ENCODE measurements at places on chromosomes 3 and 15.

DNA sequence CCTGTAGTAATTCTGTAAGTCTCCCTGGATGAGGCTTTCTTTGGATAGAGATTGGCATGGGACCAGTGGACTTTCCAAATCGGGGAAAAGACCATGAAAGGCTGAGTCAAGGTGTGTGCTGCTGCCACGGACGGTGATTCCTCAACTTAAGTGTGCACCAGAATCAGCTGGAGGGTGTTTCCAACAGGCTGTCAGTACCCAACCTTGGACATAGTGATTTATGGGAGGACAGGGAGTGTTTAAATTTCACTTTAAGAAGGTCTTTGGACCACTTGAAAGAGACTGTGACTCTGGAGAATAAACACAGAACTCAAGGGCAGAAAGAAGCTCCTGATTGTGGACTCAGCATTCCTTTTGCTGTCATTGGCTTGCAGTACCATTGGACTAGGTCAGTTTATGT is 20.4 kb upstream of the CHST2 start:
- DNase-seq, result no peak

DNA sequence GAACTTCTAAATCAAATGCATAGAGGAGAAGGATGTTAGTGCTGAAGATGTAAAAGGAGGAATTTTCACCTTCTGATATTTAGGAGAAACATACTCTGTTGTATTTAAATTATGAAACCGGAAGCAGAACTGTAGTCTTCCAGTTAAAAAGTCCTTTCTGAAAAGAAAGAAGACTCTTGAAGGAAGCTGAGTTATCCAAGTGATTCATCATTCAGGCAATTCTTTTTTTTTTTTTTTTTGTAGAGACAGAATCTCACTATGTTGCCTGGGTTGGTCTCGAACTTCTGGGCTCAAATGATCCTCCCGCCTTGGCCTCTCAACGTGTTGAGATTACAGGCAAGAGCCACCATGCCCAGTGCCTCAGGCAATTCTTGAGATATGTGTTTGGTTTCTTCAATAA is 424.8 kb upstream of the TPM1 start:
- DNase-seq, result no peak

- no peak for DNase-seq
Measured at GRCh38 chr3:129992781-129993180, 18.3 kb downstream of the TRH start.

- DNase-seq, result no peak
Measured at GRCh38 chr3:27669591-27669990, 52.5 kb downstream of the EOMES start.

GRCh38 chr15:29939404-29939803 is 117.1 kb upstream of the TJP1 start:
- peak; percentile 27 for DNase-seq

DNA sequence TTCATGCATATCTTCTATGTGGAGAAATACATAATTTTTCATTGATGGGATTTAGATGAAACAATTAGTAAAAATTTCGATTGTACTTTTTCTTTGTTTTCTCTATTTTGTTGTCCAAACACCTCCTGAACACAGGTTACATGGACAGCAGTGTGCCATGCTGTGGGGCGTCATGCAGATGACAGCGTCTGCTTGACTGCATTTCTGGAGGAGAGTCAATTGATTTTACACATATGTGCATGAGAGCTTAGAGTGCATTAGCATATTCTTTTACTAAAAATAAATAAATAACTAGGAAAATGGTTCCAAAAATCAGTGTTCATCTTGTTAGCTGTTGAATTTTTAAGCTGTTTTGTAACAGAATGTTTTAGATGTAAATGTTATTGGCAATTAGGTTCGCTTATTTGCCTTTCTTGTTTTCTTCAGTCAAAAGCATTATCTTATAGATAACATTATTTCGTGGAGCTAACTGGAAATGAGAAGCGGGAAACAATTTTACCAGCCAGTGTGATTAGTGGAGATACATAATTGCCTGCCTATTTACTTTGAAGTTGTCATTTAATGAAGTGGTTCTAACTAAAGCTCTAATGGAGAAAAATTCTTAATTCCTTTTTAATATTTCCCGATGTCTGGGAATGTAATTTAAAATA is 82.7 kb upstream of the VGLL3 start:
- DNase-seq, result no peak

GRCh38 chr3:143362115-143362991 is 242.8 kb downstream of the CHST2 start:
- DNase-seq, result no peak

GRCh38 chr3:9117220-9117619 is 132.2 kb downstream of the SRGAP3 start:
- no peak for DNase-seq

DNA sequence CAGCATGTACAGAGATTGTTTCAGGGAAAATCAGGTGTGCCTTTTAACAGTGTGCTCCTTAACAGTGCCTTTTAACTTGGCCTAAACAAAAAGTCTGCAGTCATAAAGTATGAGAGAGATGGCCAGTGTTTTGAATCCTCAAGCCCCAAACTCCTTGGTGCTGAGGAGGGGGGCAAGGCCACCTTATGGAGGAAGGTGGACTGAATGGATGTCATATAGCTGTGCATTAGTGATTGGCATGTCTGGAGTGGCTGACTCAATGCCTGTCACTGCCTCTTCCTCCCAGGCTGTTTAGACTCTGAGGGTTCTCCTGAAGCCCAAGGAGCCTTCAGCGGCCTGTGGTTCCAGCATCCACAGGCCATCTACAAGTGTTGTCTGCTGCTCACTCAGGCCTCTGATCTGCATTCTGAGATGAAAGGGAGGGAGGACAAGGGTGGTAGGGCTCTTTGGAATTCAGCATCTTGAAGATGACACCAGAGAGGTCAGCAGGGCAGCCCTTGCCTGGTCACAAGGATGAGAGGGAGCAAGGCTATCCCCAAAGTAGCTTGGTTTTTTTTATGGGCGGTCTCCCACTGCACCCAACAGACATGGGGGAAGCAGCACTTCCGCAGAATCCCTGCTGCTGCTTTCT is 1.5 kb downstream of the FOXL2NB start:
- DNase-seq, result no peak

- DNase-seq, result no peak
Measured at GRCh38 chr15:47903368-47903767, 186.1 kb downstream of the SEMA6D start.

DNA sequence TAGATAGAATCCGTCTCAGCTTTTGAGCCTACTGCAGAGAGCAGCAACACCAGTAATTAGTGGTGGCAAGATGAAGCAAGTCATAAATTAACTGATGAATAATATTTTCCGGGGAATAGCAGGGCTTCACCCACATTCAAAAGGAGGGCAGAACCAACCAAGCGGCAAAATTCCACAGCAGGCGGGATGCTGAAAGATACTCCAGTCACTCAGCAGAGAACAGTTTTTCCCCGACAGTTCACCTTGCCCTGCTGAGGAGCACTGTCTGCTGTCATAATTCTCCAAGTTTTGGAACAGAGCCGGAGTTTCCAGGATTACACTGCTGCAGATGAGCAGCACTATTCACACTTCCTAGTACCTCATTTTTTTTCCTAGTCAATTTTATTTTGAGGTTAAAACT is 274.7 kb downstream of the CD47 start:
- DNase-seq, result no peak

GRCh38 chr3:131079086-131079485 is 52.4 kb downstream of the NEK11 start:
- DNase-seq, result no peak

- DNase-seq, result peak; percentile 3
Measured at GRCh38 chr3:141021261-141021660, 29.9 kb upstream of the SPSB4 start.

- peak; percentile 28 for DNase-seq
Measured at GRCh38 chr3:130748981-130749380, 2.4 kb upstream of the PIK3R4 start.

GRCh38 chr3:125061170-125061569 is 5.4 kb upstream of the HEG1 start:
- DNase-seq, result peak; percentile 99

DNA sequence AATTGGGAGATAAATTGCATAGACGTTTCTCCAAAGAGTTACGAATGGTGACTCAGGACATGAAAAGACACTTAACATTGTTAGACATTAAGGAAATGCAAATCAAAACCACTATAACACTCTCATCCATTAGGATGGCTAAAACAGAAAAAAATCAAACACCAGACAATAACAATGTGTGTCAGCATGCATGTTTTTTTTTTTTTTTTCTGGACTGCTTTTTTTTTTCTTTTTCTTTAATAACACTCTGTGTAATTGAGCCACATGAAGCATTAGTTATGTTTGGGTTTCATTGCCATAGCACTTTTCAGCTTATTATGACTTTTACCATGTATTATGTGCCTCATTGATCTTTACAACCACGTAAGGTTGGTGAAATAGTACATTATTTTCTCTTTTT is 95.0 kb downstream of the NFKBIZ start:
- no peak for DNase-seq

- peak; percentile 87 for DNase-seq
Measured at GRCh38 chr3:55484801-55485791, 2.0 kb downstream of the WNT5A start.

- DNase-seq, result no peak
Measured at GRCh38 chr3:42367903-42368302, 42.5 kb downstream of the LYZL4 start.

DNA sequence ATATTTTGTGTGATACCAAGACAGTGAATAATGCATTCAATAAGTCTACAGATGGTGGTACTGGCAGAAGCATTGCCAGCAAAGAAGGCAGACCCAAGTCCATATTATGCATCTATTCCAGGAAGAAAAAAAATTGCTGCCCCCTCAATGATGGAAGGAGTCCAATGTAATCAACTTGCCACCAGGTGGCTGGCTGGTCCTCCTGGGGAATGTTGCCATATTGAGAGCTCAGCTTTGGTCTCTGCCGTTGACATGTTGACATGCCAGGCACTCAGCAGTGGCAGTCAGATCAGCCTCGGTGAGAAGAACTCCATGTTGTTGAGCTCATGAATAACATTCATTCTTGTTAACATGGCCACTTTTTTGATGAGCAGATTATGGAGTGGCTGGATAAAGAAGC is 298.5 kb downstream of the IGSF11 start:
- no peak for DNase-seq

- DNase-seq, result no peak
Measured at GRCh38 chr3:53754325-53754724, 91.9 kb downstream of the CHDH start.

- DNase-seq, result peak; percentile 71
Measured at GRCh38 chr3:111080413-111080812, 8.8 kb downstream of the NECTIN3 start.

GRCh38 chr3:63146154-63146553 is 132.0 kb upstream of the SYNPR start:
- DNase-seq, result no peak

- no peak for DNase-seq
Measured at GRCh38 chr3:105785803-105786202, 83.0 kb downstream of the CBLB start.

DNA sequence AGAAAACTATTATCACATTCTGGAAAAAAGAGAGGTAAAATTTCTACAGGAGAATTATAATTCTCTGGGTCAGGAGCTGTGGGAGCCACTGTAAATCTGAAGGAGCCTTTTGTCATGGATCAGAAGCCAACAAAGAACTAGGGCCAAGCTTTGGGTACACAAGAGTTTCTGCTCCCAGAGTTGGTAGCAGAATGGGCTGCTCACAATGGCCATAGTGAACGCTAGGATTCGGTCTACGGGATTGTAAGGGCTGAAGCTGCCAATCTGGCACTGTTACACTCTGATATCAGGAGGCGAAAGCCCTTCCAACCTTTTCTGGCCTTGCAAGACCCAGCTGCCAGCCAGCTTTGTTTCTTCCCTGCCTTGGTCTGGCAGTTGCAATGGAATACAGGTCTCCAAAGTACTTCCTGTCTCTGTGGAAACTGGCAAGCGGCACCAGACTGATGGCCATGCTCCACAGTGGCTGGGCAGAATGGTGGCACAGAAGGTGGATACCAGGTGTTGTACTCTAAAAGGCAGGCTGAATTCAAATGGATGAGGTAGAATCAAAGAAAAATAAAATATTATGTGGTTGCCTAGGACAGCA is 831.7 kb downstream of the CADM2 start:
- no peak for DNase-seq

GRCh38 chr3:40387001-40387894 is at the start of gene ENTPD3:
ENTPD3 (plus strand) TSS chr3:40387184; CDS start chr3:40388058, 874 bp downstream.
- no peak for DNase-seq

GRCh38 chr3:69174871-69175737 is 52.7 kb upstream of the LMOD3 start:
- DNase-seq, result no peak

DNA sequence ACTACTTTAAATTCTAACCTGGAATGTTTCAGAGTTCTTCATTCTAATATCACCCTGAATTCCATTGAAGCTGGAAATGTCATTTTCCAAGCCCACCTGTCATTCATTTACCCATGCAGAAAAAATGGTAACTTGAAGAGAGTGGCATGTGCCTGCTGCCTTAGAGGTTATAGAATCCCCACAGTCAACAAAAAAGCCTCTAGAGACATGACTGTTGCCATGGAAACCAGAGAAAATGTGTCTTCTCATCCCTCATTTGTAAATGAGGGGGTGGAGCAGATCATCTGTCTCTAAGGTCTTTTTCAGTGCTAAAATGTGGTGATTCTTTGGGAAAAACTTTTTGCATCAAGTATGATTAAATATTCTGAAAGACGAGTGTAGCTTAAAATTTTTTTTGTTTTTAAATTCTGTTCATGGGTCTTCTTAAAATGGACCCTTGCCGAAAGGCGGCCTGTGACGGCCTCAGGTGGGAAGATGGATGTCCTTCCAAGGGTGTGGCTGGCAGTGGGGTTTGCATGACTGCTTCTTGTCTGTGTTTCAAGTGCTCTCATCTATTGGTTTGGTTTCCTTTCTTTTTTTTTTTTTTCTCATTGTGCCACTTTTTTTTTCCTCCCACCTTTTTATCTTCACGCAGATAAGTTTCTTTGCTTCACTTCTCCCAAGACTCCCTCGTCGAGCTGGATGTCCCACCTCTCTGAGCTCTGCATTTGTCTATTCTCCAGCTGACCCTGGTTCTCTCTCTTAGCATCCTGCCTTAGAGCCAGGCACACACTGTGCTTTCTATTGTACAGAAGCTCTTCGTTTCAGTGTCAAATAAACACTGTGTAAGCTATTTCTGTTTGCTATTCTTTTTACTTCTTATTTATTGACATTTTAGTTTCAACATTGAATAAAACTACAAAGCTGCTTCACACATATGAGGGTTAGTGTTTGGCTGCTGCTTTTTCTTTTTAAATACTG is 23.0 kb downstream of the TPM1 start:
- no peak for DNase-seq

- no peak for DNase-seq
Measured at GRCh38 chr15:83282141-83282540, 2.3 kb downstream of the BNC1 start.

DNA sequence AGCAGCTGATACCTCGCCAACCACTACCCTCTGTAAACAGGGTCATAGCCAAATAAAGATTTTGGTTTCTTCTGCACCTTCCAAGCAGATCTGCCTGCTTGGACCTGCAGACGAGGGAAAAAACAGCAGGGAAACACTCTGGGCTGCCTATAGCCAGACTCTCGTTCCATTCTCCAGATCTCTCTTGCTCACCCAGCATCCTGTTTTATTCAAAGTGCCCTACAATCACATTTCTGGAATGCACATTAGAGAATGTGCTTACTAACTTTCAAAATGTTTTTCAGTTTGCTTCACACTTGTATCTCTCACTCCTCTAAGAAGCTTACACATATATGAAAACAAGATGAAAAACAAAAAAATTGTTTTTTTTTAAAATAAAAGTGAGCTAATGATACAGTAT is 71.4 kb downstream of the MLH1 start:
- DNase-seq, result no peak

- DNase-seq, result peak; percentile 81
Measured at GRCh38 chr3:155282385-155283091, 10.9 kb downstream of the STRIT1 start.

GRCh38 chr15:55270291-55270690 is 19.3 kb downstream of the RAB27A start:
- DNase-seq, result no peak
